ENCODE measurements at places on chromosomes 11 and 22.

DNA sequence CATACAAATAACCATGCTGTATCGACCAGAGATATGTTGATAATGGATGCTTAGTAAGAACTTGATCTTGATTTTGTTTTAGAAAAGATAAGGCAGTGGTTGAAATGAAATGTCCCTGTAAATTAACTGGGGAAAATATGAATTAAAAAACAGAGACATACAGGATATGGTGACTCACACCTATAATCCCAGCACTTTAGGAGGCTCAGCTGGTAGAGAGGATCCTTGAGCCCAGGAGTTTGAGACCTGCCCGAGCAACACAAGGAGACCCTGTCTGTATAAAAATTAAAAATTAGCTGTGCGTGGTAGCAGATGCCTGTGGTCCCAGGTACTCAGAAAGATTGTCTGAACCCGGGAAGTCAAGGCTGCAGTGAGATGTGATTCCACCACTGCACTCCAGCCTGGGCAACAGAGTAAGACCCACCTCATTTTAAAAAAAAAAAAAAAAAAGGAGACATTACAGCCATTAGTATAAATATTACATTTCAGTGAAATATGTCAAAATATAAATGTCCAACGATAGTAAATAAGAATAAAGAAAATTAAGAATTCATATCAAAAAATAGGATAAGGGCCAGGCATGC lies 4.6 kb downstream of the PICALM start:
- no peak for DNase-seq

GRCh38 chr11:65907878-65908277 lies 7.7 kb upstream of the FOSL1 start:
- DNase-seq, result no peak

DNA sequence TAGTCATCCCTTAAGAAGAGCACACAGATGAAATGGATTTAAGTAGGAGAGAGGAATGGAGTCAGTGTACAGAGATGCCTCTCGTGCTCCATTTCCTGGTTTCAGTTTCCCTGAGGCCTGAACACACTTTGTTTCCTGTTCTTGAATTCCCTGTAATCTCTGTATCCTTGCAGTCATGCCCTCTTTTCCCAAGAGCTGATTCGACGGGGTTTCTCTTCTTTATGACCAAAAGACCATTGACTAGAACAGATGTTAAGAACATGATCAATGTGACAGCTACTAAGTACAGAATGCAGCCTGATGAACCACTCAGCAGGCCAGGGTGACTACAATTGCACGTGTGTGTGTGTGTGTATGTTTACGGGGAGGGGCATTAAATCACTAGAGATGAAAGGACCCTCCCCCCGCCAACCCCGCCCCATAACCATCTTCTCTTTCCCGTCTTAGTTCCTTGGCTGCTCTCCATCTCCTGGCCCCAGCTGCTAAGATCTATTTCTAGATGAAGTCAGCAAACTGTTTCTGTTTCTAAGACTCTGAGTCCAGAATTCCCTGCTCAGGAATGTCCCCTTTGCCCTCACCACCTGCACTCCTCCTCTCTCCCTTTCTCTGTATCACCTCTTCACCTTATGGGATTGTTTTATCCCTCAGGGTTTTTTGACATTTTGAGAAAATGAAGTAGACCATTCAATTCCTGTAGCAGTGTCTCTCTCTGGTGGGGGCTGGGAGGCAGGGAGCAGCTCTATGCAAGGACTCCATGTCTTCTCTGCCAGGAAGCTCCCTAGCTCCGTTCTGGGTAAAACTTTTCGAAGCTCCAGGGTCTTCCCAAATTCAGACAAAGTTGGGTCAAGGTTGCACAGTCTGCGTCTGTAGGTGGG lies 26.0 kb downstream of the SLC22A6 start:
- peak; percentile 7 for DNase-seq

DNA sequence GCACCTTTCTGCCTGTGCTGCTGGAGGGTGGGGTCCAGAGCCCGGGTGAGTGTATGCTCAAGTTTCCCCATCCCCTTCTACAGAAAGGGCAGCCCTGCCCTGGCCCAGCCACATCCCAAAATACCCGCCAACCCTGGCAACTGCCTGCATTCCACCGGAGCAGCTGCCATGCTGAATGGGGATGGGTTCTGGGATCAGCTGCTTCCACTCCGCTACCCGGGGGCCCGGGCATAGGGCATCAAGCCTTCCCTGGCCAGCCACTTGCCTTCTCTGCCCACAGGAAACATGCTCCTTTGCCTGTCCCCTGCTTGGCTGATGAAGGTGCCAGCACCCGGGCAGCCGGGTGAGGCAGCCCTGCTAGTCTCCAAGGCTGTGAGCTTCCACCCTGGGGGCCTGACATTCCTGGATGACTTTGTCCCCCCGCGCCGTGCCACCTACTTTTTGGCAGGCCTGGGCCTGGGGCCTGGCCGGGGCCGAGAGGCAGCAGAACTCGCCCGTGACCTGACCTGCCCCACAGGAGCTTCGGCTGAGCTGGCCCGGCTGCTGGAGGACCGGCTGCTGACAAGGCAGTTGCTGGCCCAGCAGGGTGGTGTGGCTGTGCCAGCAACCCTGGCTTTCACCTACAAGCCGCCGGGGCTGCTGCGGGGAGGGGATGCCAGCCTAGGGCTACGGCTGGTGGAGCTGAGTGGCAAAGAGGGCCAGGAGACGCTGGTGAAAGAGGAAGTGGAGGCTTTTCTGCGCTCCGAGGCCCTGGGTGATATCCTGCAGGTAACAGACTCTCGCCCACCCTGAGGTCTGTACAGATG lies 3.2 kb downstream of the CARNS1 start:
- DNase-seq, result no peak

DNA sequence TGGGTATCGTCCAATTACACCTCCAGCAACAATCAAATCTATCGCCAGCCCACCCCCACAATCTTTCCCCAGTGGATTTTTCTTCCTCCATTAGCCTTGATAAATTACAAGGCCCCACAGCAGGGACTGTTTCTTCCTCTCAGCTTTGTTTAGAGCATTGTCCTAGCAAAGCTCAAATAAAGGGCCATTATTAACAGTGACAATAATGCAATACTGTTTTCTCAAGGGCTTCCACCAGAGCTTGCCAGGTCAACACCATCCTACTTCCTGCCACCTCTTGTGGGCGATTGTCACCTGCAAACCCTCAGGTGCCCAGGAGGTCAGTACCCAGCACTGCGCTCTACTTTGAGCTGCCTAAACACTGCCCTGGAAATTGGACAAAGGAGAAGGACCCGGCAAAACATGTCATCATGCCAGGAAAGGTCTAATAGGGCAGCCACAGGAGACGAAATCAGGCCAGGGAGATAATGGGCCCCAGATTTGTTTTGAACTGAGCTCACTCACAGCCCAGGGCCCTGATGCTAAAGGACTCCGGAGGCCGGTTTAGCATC lies 95.2 kb downstream of the ABTB2 start:
- no peak for DNase-seq

- no peak for DNase-seq
Measured at GRCh38 chr22:36897611-36898010, 15.8 kb upstream of the CSF2RB start.

- no peak for DNase-seq
Measured at GRCh38 chr22:29122041-29122440, 49.2 kb downstream of the KREMEN1 start.

All from skeletal muscle cell (primary cell).